ENCODE measurements at places on chromosomes 7 and 10. TPM values are rescaled to one million over a fixed set of nuclear protein-coding genes. Genes with fewer than 3 reads are reported as not detected.

GRCh38 chr10:77864151-77864851 lies 62.3 kb downstream of the DLG5 start:
- no peaks in the 10 kb centered on the region for H3K27me3 ChIP-seq
- no peak for DNase-seq
- H3K36me3 ChIP-seq: peaks cover 8% of the 10 kb centered on the region
- H3K4me3 ChIP-seq: no peak overlapping the region
- H3K27ac ChIP-seq: peak overlapping the region; percentile 78

DNA sequence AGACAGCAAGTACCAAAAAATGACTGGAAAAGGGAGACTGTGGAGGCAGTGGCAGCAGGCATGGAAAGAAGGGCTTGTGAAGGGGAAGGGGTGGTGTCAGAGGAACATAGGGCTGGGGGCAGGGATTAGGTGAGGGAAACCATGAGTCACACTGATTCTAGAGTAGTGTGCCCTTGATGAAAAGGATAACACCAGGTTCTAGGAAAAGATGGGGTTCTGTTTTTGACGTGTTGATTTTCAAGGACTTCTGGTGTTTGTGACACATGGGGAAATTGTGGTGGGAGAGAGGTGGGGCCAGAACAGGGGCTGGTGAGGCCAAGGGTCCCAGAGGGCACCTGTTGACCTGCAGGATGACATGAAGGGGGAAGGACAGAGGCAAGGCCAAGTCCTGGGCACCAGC lies 57.1 kb downstream of the FIGNL1 start:
- no peaks in the 10 kb centered on the region for H3K4me1 ChIP-seq
- DNase-seq: no peak

DNA sequence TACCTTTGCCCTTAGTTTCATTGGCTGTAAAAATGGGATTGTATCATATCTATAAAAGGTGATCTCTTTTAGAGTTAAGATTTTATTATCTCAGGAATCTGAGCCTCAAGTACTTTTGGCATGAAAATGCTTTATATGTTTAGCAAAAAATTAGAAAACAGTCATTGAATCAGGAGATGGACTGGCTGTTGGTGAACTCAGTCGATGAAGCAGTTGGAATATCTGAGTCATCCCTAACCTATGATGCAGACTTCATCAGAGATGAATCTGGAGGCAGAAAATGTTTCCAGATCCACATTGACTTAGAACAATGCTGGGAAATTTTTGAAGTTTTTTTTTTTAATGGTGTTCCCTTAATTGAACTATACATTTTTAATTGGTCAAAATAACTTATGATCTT lies 228.5 kb downstream of the SLC25A13 start:
- H3K4me1 ChIP-seq: no peaks in the 10 kb centered on the region
- H3K4me3 ChIP-seq: no peak overlapping the region
- no peaks in the 10 kb centered on the region for H3K27me3 ChIP-seq
- H3K36me3 ChIP-seq: no peaks in the 10 kb centered on the region

- H3K4me1 ChIP-seq: no peaks in the 10 kb centered on the region
- H3K27ac ChIP-seq: no peak within 1 kb of the TSS
- H3K27me3 ChIP-seq: peaks cover 6% of the 10 kb centered on the region
- no peaks in the 10 kb centered on the region for H3K36me3 ChIP-seq
- H3K4me3 ChIP-seq: no peak within 1 kb of the TSS
These were observed at the start of gene UCMA for GRCh38 chr10:13234172-13234571. TSS of gene UCMA (minus strand) at chr10:13234374. CDS start at chr10:13234258, 116 bp downstream.

GRCh38 chr10:3167611-3168330 lies 4.8 kb downstream of the PITRM1 start:
- H3K4me3 ChIP-seq: no peak overlapping the region
- no peak for DNase-seq
- H3K27ac ChIP-seq: no peak overlapping the region
- no peaks in the 10 kb centered on the region for H3K27me3 ChIP-seq

DNA sequence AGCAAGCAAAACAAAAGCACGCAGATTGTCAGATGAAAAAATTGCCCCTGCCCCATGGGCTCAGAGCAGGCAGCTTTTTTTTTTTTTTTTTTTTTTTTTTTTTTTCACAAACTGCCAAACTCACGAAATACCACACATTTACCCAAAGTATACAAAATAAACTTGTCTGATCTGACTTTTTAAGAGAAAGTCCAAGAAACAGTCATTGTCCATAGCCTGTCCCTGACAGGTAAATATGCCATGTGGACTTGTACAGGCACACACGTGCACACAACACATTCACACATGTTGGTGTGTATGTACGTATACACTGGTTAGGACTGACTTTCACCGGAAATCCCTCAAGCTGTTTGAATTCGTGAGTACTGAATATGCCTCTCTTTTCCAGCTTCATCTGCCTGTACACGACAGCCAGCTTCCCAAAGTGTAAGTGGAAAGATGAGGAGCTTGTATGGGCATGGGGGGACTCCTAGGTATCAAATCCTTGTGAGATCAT lies 929 bp upstream of the HGF start:
- H3K4me3 ChIP-seq: no peak overlapping the region
- H3K27me3 ChIP-seq: peaks cover 18% of the 10 kb centered on the region
- H3K4me1 ChIP-seq: peaks cover 4% of the 10 kb centered on the region
- H3K27ac ChIP-seq: no peak overlapping the region

- no peaks in the 10 kb centered on the region for H3K4me1 ChIP-seq
- H3K27me3 ChIP-seq: peaks cover 26% of the 10 kb centered on the region
- no peaks in the 10 kb centered on the region for H3K36me3 ChIP-seq
These were observed 114.3 kb downstream of the SLIT1 start for GRCh38 chr10:97071496-97071895.

CYP2E1 gene
- 1.4 TPM for total RNA-seq

- H3K36me3 ChIP-seq: no peaks in the 10 kb centered on the region
- peaks cover 12% of the 10 kb centered on the region for H3K4me1 ChIP-seq
- H3K27me3 ChIP-seq: peaks cover 7% of the 10 kb centered on the region
- no peak overlapping the region for H3K4me3 ChIP-seq
These were observed 533.1 kb downstream of the KCNMA1 start for GRCh38 chr10:77104459-77104980.

- H3K36me3 ChIP-seq: no peaks in the 10 kb centered on the region
- H3K27ac ChIP-seq: no peak overlapping the region
- peaks cover 17% of the 10 kb centered on the region for H3K4me1 ChIP-seq
- no peak overlapping the region for H3K4me3 ChIP-seq
- H3K27me3 ChIP-seq: peaks cover 12% of the 10 kb centered on the region
- no peak for DNase-seq
These were observed 5.7 kb upstream of the ZYX start for GRCh38 chr7:143375298-143376034.

DNA sequence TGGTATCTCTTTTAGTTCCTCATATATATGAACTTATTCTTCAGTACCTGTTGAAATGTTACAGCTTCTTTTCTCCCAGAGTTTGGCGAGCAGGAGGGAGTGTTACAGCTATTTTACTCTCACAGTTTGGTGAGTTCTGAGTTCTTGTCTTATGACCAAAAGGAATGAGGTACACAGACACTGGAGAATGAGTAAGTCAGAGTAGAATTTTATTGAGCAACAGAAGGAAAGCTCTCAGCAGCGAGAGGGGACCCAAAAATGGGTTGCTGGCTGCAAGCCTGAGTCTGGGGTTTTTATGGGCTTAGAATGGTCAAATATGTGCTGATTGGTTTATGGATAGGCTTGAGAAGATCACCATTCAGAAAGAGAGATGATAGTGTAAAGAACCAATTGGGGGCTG lies 175.2 kb downstream of the CDK14 start:
- peaks cover 15% of the 10 kb centered on the region for H3K36me3 ChIP-seq
- H3K4me3 ChIP-seq: no peak overlapping the region
- DNase-seq: no peak
- peaks cover 39% of the 10 kb centered on the region for H3K4me1 ChIP-seq

SLC39A12 gene
- not detected for total RNA-seq

PDE1C gene
- 1.0 TPM for total RNA-seq

SPDYE9 gene
- total RNA-seq: not detected

CPA1 gene
- total RNA-seq: 23.7 TPM

DNA sequence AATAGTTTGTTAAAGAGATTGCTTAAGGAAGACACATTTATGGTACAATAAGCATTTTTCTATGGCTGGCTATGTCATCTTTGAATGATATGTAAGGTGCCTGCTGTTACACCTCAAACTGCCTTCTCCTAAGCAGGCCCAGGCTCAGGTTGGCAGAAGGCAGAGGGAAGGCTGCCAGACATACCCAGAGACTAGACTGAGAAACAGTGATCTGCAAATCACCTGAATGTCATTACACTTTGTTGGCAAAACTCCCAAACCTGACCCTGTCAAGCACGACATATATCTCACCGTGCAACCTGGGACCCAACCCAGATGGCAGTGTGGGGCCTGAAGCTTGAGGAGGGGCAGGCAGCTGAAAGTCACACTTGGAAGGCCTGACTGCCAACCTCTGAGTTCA lies 136.6 kb upstream of the TARP start:
- no peaks in the 10 kb centered on the region for H3K4me1 ChIP-seq
- H3K4me3 ChIP-seq: no peak overlapping the region
- H3K27ac ChIP-seq: no peak overlapping the region
- H3K27me3 ChIP-seq: no peaks in the 10 kb centered on the region
- DNase-seq: no peak

DNA sequence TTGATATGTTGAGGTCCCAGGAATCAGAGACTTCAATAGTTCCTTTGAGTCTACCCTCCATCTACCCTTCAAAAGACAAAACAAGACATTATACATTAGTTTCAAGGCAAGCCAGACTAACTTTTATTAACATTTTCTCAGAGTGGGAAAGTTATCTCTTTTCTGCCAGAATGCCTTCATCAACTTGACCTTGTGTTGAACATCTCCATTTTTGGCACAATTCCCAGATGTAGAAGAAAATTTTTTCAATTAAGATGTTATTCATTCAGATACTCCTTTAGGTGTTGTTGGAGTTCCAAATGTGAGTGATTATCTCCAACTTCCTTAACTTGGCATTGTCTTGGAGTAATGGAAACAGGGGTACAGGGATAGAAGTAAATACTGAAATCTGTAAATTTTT lies 59.1 kb downstream of the NRF1 start:
- no peak for DNase-seq
- H3K27me3 ChIP-seq: no peaks in the 10 kb centered on the region
- H3K36me3 ChIP-seq: peaks cover 23% of the 10 kb centered on the region

GRCh38 chr7:23272275-23272674 lies 25.7 kb downstream of the GPNMB start:
- DNase-seq: no peak
- H3K27me3 ChIP-seq: peaks cover 9% of the 10 kb centered on the region

DNA sequence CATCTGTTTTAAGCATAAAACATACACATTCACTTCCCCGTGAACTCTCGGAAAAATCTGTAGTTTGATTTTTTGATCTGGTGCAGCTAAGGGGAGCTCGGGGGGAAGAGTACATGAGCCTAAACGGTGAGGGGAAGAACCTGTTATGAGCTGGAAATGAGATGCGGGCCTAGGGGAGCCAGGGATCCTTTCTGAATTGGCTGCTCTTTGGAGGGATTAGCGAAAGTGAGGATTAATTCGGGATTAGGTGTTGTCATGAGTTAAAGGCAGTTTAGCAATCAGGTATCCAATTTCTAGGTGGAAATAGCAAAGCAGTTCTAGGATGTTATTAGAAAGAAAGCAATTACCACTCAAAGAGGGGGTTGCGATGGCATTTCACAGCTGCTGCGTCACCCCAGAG lies 51.1 kb upstream of the ADARB2 start:
- H3K27me3 ChIP-seq: peaks cover 20% of the 10 kb centered on the region
- DNase-seq: no peak
- H3K4me3 ChIP-seq: no peak overlapping the region
- no peaks in the 10 kb centered on the region for H3K4me1 ChIP-seq

TMEM270 gene
- total RNA-seq: not detected

ADAMTS14 gene
- not detected for total RNA-seq

DNA sequence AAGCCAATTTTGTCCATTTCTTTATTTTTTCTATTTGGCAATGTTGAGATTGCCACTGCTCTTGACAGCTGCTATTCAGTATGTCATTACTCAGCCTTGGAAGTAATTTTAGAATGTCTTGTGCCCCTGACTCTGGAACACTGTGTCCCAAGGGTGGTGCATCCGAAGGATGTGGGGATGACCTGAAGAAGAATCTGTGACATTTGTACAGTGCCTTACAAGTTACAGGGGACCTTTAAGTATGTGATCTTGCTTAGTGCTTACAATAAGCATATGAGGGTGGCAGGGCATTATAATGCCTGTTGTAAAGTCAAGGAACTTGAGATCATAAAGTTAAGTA lies 239.5 kb downstream of the REEP3 start:
- H3K27me3 ChIP-seq: no peaks in the 10 kb centered on the region
- H3K4me1 ChIP-seq: no peaks in the 10 kb centered on the region
- H3K36me3 ChIP-seq: no peaks in the 10 kb centered on the region
- H3K27ac ChIP-seq: no peak overlapping the region
- no peak overlapping the region for H3K4me3 ChIP-seq

DNA sequence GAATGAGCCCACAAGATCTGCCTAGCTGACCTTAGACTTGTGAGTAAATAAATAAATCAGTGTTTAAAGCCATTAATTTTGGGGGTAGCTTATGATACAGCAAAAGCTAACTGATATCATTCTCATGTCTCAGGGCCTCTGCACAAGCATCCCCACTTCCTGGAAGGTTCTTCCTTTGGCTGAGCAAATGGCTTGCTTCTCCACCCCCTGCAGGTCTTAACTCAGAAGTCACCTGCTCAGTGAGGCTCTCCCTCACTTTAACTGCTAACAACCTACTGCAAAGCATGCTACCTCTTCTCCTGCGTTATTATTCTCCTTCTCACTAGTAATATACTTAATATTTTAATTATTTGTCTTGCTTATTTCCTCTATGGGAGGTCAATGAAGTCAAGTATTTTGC lies 167.3 kb downstream of the TPK1 start:
- no peak for DNase-seq
- H3K27me3 ChIP-seq: no peaks in the 10 kb centered on the region
- peaks cover 4% of the 10 kb centered on the region for H3K4me1 ChIP-seq
- no peak overlapping the region for H3K4me3 ChIP-seq
- H3K27ac ChIP-seq: no peak overlapping the region

DNA sequence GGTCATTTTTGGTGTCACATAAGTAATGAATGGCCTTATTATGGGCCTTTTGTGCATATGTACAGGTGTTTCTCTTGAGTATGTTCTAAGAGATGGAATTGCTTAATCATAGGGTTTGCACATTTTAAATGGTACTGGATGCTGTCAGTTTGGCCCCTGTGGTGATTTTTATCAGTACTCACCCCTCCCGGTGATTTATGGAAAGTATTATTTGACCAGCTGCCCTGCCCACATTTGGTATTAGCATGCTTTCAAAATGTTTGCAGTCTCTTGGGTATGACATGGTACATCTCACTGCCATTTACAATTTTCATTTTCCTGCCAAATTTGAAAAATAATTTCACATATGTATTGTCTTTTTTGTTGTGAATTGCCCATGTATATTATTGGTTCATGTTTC lies 427.7 kb downstream of the LRMDA start:
- H3K4me1 ChIP-seq: peaks cover 1% of the 10 kb centered on the region
- no peak overlapping the region for H3K4me3 ChIP-seq
- no peak overlapping the region for H3K27ac ChIP-seq
- H3K27me3 ChIP-seq: no peaks in the 10 kb centered on the region
- H3K36me3 ChIP-seq: no peaks in the 10 kb centered on the region
- DNase-seq: no peak

CDH23 gene
- 0.53 TPM for total RNA-seq

DNA sequence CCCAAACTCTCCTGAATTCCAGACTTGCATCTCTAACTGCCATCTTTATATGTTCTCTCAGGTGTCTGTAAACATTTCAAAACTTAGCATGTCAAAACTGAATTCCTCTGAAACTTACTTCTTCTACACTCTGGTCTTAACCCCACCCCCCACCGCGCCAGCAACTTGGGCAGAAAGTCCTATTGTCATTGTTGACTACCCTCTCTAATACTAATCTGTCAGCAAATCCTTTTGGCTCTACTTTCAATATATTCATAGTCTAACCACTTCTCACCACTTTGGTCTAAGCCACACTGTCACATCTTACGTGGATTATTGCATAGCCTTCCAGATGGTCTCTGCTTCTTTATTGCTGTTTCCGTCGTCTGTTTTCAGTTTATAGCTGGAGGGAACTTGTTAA lies 86.6 kb downstream of the AHCYL2 start:
- no peak overlapping the region for H3K4me3 ChIP-seq
- H3K4me1 ChIP-seq: peaks cover 1% of the 10 kb centered on the region
- no peak overlapping the region for H3K27ac ChIP-seq
- no peaks in the 10 kb centered on the region for H3K27me3 ChIP-seq
- peaks cover 2% of the 10 kb centered on the region for H3K36me3 ChIP-seq
